ENCODE measurements at places on chromosomes 1 and 21.

DNA sequence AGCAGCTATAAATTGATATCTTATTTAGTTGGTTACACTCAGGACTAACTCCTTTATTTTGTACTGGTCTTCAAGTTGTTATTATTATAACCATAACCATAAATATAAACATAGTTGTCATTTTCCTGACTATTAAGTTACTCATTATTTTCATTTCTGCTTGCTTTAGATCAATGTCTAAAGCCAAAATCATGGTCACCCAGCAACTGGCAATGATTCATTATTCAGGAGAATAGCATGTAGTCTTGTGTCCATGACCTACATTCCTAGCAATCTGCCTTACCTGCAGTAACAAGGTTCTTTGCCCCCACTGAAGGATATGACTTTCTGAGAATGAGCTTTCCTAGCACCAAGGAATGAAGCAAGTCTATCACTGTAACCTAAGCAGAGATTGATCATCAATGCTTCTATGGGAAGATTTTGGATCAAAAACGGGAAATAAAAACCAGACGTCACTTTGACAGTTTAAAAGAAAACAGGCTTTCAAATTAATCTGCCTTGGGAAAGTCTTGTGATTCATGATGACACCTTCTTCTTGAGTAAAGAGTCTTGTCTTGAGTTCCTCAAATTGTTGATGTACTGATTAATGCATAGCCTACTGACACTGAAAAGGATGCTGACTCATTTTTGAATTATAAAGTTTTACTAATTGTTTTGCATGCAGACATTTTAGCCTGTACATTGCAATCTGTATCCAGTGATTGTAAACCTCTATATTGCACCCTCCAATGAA, 203.3 kb upstream of the IVNS1ABP start:
- peak; percentile 85 for DNase-seq

DNA sequence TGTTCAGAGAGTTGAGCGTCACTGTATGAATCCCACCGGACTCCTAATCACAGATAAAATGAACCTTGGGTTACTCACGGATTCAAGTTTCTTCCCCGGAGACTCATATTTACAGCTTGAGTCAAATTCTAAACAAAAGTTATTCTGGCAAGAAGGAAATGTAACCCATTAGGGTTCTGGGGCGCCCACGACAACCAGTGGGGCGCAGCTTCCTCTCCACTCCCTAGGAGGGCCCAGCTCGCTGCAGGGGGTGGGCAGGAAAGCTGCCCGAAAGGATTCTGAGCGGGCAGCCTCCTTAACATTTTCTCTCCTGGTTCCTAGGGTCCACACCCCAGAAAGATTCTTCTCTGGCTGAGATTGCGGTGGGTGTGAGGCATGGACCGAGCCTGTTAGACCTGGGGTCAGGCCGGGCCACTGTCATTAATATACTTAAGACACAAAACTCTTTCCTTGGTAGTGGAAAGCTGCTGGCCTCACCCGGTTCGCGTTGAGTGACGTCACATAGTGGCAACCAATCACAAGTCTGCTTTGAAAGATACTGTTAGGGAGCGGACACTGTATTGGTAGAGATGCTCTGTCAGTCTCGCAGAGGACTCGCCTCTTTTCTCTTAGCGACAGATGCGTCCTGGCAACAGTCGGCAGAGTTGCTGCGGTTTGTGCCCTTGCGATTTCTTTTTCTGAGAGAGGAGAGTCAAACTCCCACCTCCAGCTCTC, 13.6 kb upstream of the MCOLN3 start:
- peak; percentile 98 for DNase-seq

DNA sequence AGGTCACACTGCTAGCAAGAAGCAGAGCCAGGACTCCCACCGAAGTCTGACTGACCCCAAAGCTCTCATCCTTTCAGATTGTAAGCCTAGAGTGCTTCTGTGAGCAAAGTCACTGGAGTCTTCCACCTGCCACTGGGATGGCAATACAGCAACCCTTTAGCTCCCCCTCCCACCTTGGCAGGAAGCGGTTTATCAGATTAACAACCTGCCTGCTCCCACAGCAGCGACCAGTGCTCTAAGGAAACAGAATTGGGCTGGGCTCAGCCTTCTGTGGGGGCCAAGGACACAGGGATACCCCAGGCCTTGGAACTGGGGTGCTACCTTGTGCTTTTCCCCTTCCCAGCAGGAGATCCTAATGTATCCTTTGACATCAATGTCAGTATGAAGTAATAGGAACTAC, 76.0 kb downstream of the GFI1 start:
- DNase-seq: no peak

DNA sequence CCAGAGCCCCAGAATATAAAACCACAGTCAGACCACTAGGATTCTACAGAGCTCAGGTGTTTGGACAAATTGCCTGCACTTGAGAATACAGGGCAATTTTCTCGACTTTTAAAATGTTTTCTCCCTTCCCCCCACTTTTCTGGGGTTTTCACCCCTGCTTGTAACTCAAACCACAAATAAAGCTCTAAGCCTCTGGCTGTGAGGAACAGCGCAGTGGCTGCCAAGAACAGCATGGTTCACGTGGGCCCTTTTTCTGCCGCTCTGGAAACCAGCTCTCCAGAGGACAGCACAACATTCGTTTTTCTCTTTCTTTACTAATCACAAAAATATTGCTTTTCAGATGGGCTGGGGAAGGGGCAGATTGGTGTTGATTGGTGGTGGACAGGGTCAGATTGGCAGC, 102.2 kb upstream of the JUN start:
- DNase-seq: no peak

DNA sequence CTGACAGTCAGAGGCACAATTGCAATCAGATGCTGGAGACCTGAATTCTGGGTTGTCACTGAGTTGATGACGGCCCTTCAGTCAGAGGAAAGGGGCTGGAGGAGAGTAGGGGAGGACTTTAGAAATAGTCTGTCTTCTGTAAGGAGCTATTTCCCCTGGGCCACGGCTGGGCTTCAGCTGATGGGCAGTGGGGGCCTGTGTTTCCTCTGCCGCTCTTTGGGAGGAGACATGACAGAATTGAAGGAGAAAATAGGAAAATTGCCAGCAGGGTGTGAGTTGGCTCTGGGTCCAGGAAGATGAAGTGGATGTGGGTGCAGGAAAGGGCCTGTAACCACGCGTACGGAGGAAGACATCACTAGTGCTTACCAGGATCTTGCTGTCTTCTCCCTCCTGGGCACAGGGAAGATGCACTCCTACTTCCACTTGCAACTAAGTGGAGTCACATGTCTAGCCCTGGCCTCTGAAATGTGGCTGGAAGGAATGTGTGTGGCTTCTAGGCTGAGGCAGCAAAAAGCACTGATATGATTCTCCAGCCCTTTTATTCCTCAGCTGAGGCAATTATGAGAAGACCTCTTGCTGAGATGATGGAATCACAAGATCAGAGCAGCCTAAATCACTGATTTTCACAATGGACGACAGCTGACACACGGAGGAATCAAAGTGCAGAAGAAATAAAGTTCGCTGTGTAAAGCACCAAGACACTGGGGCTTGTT, 250.0 kb downstream of the GRIK3 start:
- DNase-seq: no peak

DNA sequence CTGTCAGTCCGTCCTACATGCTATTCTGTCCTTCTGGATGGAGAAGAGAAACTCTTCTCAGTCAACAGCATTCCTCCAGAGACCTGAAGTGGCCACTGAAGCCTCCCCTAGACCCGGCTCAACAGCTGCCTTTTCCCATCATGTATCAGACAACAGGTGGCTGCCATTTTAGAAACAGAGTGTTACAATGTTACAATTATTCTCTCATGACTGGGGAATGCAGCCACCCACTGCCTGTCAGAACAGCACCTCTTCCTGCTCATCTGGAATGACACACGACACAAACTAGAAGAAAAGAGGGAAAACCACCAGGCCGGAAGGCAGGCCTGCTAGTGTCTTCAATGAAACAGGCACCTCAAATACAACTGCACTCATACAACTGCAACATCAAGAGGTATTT, 105.3 kb downstream of the PGBD5 start:
- DNase-seq: no peak

- DNase-seq: no peak
These were observed 78.2 kb downstream of the SKI start for GRCh38 chr1:2306151-2306978.

- no peak for DNase-seq
These were observed 83.4 kb upstream of the ADGRL4 start for GRCh38 chr1:79089946-79090345.

DNA sequence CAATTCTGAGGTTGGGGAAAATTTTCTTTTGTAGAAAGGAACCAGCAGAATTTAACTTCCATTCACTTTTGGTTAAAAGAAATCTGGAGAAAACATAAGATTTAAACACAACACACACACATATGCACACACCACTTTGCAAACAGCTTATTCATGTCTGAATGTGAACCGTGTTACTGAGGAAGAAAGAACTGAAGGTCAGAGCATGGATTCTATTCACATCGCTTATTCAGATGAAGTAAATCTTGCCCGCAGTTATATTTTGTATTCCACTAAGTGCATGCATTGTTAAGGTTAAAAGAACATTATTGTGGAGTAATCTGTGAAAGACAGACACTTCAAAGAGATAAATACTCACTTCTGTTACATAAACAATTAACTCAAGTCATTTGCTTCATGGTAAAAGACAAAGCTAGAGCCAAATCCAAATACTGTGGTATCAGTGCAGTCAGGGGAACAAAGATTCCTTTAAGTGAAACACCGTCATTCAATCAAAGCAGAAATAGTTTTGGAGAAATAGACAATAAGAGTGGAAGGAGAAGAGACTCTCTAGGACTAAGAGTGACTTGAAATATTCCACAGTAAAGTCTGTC, 82.0 kb downstream of the LRRC53 start:
- no peak for DNase-seq

DNA sequence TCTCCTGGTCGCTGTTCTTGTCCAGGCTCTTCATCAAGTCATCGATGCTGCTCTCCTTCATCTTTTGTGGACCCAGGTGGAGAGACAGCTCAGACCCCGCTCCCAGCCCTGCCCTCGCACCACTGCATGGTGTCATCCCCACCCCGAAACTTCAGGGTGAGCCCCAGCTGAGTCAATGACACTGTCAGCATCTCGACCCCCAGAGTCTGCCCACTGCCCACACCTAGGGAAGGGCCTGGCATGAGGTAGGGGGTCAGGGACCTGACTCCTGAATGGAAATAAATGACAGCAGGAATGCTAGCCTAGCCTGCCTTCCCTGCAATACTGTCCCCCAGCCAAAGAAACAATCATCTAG, 1.6 kb upstream of the S100A6 start:
- DNase-seq: no peak

- DNase-seq: no peak
These were observed 13.9 kb downstream of the KCNK1 start for GRCh38 chr1:233627823-233628222.

DNA sequence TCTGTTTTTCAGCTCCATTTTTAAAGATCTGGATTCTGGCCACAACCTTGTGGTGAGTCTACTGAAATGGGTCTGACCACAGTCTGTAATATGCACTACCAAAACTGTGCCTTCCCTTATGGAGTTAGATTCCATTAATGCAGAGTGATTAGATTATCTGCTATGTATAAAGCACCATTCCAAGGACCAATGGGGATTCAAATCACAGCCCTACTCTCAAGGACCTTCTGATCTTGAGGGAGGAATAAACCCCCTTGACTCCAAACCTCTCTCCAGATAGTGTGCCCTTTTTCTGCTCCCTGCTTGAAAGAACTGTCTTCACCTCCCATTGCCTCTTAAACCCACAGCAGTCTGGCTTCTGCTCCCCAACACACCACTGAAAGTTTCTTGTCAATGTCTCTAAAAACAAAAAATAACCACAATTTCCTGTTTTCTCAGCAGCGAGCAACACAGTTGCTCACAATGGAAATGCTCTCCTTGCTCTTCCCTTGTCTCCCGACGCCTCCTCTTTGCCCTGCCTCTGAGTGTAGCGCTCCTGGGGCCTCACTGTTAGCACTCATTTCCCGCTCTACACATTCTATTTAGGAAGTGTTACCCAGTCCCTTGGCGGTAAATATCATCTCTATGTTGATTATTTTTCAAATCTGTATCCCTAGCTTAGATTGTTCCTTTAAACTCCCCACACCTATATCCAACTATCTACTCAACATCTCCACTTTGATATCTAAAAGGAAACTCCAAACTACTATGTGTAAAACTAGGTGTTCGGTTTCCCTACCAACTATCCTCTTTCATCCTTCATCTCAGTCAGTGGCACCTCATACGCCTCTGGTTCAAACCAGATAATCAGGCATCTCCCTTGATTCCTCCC, 13.6 kb downstream of the PCNX2 start:
- DNase-seq: peak; percentile 70

DNA sequence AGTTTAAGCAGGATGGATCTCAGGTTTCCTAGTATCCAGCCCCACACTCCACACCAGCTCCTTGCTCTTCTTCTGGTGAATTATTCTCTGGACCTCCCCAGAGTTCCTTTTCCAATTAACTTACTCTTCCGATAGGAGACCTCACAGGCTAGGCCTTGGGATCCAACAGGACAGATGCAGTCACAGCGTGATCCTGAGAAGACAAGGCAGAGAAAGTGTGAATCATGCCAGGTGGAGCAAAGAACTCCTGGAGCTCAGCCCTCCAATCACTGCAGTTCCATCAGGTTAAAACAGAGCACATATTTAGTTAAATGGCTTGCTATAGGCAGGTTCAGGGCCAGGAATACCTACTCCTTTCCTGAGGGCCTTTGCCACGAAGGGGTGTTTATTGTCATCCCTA, 34.1 kb downstream of the C8B start:
- no peak for DNase-seq

- DNase-seq: no peak
These were observed 35.5 kb downstream of the VPS26C start for GRCh38 chr21:37231671-37232070.

- peak; percentile 58 for DNase-seq
These were observed 40.4 kb downstream of the CASZ1 start for GRCh38 chr1:10755970-10756521.

- no peak for DNase-seq
These were observed 17.1 kb downstream of the TP73 start for GRCh38 chr1:3669421-3669821.

- DNase-seq: no peak
These were observed 147.3 kb upstream of the WNT4 start for GRCh38 chr1:22290157-22290556.

GRCh38 chr1:224495866-224496265, 61.3 kb upstream of the WDR26 start:
- peak; percentile 47 for DNase-seq

- DNase-seq: no peak
These were observed 47.3 kb upstream of the SSX2IP start for GRCh38 chr1:84737590-84737989.

- no peak for DNase-seq
These were observed 60.6 kb downstream of the PCNT start for GRCh38 chr21:46384556-46384955.

GRCh38 chr1:10765734-10766478, 30.5 kb downstream of the CASZ1 start:
- DNase-seq: no peak

GRCh38 chr1:26910343-26911160, 3.2 kb downstream of the NR0B2 start:
- DNase-seq: no peak

DNA sequence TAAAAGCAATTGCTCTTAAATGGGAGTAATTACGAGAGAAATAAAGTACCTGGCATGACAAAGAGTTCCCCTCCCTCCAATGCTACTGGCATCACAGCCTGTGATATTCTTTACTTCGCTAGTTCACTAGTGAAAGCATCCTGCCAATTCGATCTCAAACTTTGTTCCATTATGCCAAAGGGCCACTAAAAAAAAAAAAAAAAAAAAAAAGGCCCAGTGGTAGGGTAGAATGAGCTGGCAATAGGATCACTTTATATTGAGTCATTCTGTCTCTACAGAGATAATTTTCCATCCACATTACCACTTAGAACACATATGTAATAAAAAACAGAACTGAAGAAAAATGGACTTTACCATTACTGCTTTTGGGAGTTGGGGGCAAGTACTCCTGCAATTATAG, 11.2 kb downstream of the PUM1 start:
- no peak for DNase-seq

Data from inflammatory macrophage (primary cell).